ENCODE measurements at places on chromosomes 3 and 15.
A peak's percentile ranks its signal among the peaks of the same experiment; 100 is the strongest.

- DNase-seq, result peak; percentile 83
Measured at GRCh38 chr3:140093742-140094141, 158.8 kb downstream of the CLSTN2 start.

DNA sequence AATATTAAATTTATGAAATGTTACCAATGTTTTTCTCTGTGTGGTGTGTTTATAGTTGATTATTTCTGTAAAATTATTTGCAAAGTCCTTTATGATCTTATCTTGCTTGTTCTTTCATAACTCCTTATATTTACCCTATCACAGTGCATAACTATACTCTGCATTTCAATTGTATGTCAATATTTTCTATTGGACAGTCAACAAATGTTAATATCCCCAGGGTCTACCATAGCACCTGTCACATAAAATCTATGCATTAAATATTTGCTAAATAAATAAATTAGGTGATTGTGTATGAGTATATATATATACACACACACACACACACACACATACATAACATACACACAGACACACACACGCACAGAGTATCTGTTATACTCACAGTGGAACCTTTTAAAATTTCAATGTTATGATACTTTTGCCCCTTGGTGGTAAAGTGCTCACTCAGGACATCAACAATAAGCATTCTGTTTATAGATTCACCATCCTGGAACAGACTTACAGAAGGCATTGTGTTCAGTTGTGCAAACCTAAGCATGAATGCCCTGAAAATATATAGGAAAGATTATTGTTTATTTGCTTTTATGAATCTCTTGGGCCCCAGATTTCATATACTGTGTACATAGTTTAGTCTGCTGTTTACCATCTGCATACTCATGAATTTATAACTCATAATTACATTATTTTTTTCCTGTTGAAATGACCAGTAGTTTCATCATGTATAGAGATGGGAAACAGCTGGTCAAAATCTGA, 443.7 kb downstream of the EPHA6 start:
- DNase-seq, result no peak

DNA sequence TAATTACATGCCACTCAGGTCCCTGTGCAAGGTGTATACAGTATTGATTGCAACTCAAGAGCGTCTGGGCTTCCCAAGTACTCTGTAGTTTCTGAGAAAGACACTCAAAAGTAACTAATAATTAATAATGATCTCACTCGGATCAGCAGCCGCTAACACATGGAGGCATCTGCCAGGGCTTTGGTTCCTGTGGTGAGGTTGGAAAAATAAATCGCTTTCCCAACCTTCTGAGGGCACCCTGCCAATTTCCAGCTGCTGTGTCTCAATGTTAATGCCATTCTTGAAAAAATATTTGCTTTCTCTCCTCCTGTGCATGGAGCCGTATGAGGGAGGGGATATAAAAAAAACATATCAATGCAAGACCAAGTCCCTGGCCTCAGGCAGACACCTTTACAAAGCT, 116.5 kb upstream of the SLC2A2 start:
- peak; percentile 68 for DNase-seq

GRCh38 chr3:122745369-122746021, 48.1 kb downstream of the HSPBAP1 start:
- no peak for DNase-seq

GRCh38 chr3:47016934-47017435, 37.5 kb downstream of the NBEAL2 start:
- DNase-seq, result no peak

GRCh38 chr3:127535106-127535785, 55.3 kb downstream of the TPRA1 start:
- DNase-seq, result no peak

GRCh38 chr15:91609231-91609630, 244.3 kb upstream of the SLCO3A1 start:
- DNase-seq, result no peak

GRCh38 chr3:144501467-144501866, 529.8 kb downstream of the DIPK2A start:
- DNase-seq, result no peak

DNA sequence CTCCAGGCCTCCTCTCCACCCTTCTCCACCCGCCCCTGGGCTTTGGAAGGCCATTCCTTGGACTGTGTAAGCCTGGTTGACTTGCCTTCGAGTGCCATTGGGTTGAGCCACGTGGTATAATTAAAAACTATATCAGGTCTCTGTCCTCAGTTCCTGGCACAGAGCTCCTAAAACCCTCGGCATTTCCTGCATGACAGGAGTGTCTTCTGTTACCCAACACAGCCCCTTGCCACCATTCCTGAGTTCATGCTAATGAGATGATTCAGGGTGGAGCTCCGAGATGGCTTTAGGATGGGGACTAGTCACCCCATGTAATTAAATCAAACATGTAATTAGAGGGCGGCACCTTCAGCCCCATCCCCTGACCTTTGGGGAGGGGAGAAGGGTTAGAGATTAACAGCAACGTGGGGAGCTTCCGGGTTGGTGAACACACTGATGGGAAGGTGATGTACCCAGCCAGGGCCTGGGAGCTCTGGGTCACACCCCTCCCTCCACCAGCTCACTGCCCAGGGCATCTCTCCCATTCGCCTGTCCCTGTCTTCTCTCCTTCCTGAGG, 256.4 kb downstream of the FAM43A start:
- DNase-seq, result no peak

DNA sequence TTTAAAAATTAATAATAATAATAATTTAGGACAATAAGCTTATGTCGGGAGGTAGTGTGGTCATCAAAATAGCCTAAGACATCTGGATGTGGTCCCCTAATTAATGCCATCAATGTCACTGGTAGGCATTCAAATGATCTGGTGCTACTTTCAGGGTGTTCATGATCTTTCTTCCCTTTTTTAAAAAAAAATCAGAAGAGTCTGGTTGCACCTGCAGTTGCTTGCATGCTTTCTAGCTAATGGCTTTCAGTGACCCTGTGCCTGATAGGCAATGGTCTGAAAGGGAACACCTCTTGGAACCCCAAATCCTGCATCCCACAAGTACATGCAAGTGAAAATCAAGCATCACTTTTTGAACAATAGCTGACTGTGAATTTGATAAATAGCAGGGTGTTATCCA, 64.1 kb upstream of the KBTBD8 start:
- DNase-seq, result no peak

DNA sequence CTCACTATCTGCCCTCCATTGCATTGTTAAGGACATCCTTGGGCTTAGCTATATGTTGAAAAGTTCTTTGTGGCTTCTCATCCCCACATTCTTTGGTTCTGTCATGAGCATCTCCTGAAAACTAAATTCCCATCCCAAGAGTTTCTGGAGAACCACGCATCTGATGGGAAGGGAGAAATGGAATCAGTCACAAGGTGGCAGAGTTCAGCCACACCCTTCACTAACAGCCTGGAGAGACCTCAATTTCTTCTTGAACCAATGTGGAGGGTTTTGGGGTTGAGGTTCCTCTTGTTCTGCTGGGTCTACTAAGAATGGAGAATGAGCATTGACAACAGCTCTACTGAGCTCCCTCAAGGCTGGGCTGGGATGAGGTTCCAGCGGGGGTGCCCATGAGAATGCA, 15.6 kb upstream of the MAGEL2 start:
- DNase-seq, result no peak

DNA sequence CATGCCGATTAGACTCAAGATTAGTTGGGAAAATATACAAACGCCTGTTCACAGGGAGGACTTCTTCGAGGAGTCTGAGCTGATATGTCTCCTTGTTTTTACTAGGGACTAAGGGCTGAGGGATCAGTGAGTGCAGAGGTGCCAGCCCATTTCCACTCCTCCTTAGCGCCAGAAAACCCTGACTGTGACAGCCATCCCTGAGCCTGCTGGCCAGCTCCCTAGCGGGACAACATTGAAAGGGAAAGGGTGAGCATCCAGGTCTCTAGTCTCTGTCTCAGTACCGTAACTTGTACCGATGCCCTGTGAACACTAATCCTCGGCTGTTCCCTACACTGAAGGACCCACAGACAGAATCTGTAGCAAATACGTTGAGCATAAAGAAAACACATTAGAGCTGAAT, 243.4 kb downstream of the WNT5A start:
- DNase-seq, result no peak

GRCh38 chr3:100899440-100900091, 93.7 kb downstream of the ABI3BP start:
- no peak for DNase-seq

DNA sequence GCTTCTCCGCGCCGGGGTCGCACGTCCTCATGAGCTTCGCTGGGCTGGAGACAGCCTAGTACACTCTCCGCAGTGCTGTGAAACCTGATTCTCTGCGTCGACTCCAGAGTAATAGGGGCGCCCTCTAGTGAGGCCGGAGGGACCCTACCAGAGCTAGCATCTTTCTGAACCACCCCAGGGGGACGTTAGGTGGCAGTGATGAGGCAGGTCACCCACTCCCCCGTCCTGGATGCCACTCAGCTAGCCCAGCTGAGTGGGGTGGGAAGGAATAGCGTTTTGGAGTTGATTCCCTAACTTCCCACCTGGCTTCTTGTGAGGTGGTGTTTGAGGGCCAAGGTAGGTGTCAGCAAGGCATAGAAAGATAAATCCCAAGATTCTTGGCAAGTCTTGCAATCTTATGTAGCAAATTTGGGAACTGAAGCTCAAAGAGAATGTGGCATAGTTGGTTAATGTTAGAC, 4.0 kb downstream of the DUOXA2 start:
- peak; percentile 93 for DNase-seq

GRCh38 chr3:120516136-120516535, 65.3 kb upstream of the FSTL1 start:
- DNase-seq, result no peak

DNA sequence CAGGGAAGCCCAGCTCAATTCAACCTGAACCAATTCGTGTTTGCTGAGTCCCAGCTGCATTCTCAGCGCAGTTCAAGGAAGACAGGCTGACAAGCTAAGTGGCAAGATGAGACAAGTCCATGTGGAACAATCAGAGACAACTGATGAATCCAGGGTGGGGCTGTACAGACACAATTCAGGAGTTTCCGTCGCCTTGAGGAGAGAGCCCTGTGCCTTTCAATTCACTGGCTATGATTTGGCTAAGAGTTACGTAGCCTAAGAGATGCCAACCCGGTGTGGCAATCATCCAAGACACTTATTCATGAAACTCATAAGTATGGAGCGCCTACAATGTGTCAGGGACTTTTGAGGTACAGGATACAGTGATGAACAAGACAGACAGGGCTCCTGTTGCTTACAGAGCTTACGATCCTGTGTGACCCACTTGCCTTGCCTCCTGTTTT, 15.5 kb upstream of the ZBED2 start:
- DNase-seq, result no peak

DNA sequence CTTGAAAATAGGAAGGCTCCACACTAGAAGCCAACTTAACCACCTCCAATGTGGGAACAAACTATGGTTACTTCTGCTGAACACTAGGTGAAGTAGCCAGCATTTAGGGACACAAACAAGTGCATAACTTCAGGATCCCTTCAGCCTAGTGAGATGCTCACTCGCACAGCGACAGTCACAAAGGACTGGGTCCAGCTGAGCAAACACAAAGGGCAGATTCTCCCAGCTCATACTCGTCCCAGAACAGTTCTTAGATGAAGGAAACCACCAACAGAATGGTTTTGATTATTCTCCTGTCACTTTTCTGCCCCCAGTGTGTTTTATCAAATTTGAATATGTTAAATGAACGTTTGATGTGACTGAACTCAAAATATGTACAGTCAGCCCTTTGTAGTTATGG, 201.6 kb downstream of the KCNAB1 start:
- DNase-seq, result no peak

DNA sequence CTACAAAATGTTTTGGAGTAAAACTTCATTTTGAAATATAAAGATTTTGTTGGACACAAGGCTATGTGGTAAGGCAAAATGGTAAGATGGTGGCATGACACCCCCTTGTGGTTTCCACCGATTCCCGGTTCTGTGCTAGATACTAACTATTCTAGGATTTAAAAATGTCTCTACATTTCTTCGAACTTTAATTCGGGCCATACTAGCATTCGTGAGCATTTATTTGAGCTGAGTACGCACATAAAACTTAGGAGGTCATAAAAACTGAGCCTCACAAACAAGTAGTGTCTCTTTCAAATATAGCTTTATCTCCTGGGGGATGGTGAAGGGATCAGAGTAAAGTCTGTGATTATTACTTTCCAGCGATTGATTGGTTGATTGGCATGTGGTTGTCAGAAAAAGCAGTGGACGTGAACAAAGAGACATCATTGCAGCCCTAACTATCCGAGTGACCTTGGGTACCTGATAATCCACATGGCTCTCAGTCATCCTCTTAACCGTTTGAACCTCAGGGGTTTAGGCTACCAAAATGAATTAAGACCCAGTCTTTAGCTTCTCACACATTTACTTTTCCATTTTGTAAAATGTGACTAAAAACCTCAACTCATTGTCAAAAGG, 1.1 kb upstream of the ZNF639 start:
- peak; percentile 81 for DNase-seq

- DNase-seq, result no peak
Measured at GRCh38 chr15:44296625-44297524, 8.4 kb downstream of the GOLM2 start.

DNA sequence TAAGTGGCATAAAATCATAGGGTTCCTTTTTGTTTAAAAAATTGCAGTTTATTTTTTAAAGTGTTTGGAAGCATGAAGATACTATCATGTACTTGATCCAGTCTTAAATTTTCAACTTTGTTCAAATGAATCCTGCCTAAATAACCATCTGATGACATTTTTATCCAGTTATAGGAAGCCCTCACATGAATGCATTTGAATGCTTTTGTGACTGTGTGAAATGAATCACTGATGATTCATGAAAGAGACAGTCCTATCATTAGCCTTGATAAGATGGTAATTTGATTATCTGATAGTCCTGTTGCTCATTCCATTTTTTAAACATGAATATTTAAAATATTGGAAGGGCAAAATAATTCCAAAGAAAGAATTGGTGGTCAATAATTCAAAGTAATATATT, 401.9 kb upstream of the ROBO2 start:
- no peak for DNase-seq

DNA sequence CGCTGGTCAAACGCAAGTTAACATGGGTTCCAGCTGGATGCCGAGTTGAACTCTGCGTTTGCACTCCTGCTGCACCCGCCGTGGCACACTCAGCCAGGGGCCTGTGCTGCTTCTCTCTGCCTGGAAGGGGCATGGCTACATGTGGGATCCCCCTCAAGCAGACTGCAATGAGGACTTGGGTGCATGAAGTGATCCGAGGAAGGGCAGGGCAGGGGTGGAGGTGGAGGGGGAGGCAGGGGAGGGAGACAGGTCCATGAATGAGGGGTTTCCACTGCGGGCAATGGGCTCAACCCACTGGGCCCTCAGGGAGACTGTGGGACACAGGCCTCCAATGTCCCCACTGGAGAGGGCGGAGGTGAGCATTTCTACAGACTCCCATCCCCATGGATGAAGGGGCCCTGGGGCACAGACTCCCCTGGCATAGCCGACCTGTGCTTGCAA, 141.6 kb upstream of the MEF2A start:
- DNase-seq, result no peak

- DNase-seq, result no peak
Measured at GRCh38 chr3:156516961-156517360, 38.0 kb downstream of the SSR3 start.

- DNase-seq, result no peak
Measured at GRCh38 chr3:41708176-41708575, 253.7 kb downstream of the ULK4 start.

- DNase-seq, result no peak
Measured at GRCh38 chr3:190608850-190609589, 95.1 kb downstream of the IL1RAP start.
